ENCODE measurements at places on chromosomes 4 and X. TPM values are rescaled to one million over a fixed set of nuclear protein-coding genes. Genes with fewer than 3 reads are reported as not detected.
A peak's percentile ranks its signal among the peaks of the same experiment; 100 is the strongest.

The LRIT3 gene
- total RNA-seq: 0.31 TPM

DNA sequence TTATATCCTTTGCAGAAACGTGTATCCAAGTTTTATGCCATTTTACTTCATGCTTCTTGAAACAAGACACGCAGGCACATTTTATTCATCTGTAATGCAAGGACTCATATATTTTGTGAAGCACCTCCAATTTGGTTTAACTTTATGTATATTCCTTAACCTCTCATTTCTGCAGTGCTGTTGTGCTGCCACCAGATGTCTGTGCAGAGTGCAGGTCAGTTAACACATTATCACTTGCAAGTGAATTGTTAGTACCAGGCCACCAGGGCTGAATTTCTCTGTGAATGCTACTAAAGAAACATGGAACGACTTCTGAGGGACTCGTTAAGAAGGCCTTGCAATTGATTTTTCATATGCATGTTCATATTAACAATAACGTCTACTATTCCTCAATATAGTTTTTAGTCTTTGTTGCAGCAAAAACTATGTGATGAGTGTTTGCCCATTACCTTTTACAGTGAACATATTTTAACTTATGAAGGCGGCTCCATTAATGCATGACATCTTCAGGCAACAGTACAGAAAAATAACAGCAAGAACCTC is 770.3 kb downstream of the NLGN4X start:
- no peak for DNase-seq

DNA sequence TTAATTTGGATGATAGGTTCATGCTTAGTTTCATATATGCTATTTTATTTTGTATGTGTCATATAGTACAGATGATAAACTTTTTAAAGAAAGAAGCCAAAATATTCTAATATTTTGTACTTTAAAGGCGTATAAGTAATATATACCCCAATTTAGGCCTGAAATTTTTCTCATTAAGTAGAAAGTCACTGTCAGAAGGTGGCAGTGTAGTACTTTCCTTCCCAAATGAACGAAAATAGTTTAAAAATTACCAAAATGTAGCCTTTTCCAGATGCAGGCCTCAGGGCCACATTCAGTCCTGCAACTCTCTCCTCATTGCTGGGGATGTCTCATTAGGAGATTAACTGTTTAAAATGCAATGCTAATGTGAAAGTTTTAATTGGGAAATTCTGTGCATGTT is 1263.6 kb downstream of the C4orf33 start:
- DNase-seq: no peak

DNA sequence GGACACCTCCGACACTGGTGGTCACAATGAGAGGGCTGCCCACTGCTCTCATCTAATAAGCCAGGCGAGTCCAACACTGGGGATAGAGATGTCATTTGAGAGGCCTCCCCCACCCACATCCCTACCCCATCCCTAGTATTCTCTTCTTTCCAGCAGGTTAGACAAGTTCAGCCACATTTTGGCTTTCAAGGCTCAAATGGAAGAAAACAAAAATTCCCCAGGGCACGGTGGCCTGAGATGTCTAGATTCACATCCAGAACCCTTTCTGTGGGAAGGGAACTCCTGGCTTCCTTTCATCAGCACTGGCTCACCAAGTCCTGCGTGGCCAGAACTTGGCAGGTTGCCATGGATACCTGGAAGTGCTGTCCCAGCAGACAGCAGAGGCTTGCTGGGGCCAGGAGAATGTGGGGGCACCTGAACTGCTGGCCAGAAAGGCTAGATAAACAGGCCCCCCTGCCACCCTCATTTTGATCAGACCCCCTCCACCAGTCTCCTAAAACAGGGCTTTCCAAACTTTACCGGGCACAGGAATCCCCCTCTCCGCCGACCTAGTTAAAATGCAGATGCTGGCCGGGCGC is 1.3 kb upstream of the NYX start:
- no peak for DNase-seq

DNA sequence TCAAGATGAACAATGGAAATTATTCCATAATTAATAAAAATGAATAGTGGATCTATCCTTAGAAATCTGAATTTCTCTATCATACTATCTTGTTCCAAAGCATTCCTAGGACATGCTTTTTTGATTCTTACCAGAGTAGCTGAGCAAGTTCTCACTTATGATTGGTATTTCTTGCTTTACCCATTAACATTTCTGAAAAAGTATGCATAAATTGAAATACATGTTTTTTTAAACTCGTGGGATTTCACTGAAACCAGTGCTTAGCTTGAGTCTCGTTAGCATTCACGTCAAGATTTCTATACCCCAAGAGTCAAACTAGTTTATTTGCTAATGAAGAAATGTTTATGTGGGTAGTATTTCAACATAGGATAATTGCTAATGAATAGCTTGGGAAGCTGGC is 89.0 kb downstream of the ELOVL6 start:
- no peak for DNase-seq

DNA sequence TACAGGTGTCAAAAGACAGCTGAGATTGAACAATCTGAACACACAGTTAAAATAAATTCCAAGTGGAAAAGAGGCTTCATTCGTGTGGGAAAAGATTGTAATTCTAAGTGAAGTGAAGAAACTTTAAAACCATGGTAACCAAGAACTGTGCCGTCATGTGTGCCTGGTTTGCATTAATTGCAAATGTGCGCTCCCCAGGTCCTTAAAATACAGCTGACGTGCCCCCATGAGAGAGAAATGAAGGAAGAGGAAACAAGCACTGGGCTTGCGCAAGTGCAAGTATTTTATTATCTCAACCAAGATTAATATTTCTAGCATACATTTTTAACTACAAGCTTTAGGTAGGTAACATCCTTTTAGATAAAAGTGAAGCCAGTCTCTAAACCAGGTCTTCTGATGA is 92.5 kb downstream of the PARM1 start:
- no peak for DNase-seq

DNA sequence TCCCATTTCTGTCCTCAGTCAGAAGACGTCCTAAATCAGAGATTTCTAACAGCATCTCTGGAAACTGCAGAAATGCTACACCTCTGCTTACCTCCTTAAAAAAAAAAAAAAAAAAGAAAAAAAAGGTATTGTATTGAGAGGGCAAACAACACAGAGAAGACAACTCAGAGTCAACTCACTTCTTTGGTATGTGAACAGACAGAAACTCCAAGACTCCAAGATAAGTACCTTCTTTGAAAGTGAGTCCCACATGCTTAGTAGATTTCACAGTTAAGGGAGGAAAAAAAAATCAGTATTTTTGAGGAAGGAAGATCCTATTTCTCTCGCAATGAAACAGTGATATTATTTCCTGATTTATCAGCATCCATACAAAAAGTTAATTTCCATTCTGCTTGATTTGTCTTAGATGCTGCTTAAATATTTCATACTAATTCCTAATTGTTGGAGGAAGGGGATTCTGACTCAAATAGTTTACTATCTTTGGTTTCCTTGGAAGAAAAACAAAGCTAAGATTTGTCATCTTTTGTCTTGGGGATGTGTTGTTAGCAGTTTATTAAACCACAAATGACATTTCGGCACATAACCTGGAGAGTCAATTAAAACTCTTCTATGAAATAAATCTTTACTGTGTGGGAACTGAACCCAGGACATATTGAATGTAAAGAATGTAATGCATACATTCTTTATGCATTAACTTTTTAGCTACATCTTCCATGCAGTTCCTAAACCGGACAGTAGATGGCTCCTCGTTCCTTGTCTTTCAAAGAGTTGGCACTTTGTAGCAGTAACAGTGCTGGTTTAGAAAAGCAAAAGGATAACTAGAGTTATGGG is 4.7 kb downstream of the RASGEF1B start:
- DNase-seq: peak; percentile 80

DNA sequence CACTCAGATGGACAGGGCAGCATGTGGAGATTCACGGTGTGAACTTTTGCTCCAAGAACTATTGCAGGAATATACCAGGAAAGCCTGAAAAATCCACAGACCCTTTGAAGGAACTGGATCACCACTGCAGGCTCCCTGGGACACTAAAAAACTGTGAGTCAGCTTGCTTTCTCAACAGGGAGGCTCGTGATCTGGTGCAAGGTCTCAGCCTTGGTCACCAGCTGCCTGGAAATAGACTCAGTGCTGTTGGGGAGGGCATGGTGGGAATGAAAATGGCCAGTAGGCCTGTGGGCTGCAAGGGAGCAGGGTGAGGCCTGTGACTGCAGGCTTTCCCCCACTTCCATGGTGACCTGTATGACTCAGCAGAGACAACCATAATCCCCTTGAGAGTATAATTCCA is 426.4 kb upstream of the RPS6KA3 start:
- DNase-seq: no peak

GRCh38 chr4:163110442-163110841 is 56.2 kb downstream of the NAF1 start:
- no peak for DNase-seq

- DNase-seq: no peak
Measured at GRCh38 chrX:118552121-118552900, 56.7 kb downstream of the DOCK11 start.

DNA sequence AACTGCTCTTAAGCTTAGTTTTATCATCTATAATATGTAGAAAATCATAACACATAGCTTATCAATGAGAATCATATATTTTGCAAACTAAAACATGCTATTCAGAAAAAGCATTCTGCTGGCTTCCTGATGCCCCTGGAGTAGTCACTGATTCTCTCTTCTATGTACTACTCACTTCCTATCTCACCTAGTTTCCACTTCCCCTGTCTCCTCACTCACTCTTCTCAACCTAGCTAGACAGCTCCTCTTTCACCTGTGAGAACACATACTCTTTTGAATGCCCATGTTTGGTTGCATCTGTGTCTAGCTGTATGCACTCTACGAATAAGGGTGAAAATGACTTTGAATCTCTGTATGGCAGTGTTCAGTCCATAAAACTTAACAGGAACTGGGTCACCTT is 9.3 kb downstream of the TMEM144 start:
- DNase-seq: no peak

DNA sequence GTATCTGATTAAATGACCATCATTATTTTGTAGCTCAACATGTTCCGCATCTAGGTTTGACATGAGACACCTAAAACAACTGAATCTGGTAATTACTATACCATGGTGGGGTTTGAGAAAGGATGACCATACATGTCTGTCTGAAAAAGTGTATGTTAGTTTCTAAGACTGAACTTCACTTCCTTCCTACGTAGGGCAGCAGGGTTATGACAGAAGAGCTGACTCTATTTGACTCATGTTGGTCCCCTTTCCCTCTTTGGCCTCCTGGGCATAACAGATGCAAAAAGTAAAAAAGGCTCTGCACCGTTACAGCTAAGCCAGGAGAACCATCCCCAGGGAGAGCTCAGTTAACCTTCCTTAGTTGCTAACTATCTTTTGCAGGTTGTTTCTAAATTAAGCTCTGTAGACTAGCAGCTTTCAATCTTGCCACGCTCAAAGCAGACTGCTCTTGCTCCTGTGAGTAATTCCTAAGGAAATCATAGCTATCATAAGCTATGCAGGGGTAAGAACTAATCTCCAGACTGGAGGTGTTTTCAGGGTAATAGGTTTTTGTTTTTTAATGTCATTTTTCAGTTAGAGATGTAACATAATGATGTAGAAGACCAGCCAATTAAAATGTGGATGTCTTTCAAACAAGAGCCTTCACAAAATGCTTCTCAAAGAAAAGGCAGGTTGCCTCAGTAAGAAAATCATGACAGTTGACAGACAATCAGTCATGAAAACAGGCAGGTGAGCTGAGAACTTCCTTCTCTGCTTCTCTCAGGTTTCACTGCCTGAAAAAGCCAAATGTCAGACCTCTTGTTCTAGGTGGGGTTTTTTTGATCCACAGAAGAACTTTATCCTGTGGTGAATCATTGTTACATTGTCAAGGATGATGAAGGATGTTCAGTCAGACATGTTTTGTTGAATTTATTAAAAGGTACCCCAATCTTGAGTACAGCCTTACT is 66.9 kb upstream of the DAPP1 start:
- no peak for DNase-seq

- DNase-seq: no peak
Measured at GRCh38 chrX:118631586-118631985, 95.8 kb upstream of the IL13RA1 start.

DNA sequence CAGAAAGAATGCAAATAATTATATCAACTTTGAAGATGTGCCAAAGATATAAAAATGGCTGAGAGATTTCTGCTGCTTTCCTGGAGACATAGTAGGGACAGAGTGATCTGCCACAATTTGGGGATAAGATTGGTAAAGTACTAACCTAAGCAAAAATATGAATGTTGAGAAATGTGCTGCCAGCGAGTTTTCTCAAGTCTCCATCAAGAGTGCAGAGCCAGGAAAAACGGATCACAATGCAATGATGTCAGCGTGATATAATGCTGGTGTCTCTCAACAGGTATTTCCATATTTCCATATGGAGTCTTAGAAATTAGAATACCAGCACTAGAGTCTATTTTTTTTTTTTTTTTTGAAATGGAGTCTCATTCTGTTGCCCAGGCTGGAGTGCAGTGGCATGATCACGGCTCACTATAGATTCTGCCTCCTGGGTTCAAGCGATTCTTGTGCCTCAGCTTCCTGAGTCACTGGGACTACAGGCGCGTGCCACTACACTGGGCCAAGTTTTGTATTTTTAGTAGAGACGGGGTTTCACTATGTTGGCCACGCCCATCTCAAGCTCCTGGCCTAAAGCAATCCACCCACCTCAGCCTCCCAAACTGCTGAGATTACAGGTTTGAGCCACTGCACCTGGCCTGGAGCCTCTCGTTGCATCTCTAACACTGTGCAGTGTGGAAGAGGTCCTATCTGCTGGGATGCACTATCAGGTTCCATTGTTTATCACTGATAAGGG is 893.5 kb downstream of the TRIML1 start:
- no peak for DNase-seq
